ENCODE measurements at places on chromosomes 3 and 15.

DNA sequence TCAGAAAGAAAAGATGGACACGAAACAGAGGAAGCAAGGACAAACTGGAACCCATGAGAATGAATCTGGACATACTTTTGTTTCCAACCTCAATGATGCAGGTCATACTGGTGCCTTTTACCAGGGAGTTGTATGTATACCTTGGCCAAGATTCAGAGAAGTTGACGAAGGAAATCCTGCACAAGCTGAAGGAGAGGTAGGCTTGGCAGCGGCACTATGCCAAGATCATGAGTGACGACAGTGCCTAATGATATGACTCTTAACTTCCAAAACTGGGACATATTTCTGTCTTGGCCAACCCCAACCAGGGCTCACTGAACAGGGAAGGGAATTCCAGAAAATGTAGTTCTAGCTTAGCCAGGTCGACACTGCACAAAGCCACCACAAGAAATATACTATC lies 149.2 kb upstream of the SLCO3A1 start:
- DNase-seq = no peak

- DNase-seq = no peak
Observed at GRCh38 chr3:119292666-119293065, 1.5 kb upstream of the ARHGAP31 start.

- DNase-seq = no peak
Observed at GRCh38 chr3:188019727-188020126, 134.2 kb upstream of the LPP start.

GRCh38 chr15:85550283-85550682 lies 169.9 kb downstream of the AKAP13 start:
- DNase-seq = no peak

DNA sequence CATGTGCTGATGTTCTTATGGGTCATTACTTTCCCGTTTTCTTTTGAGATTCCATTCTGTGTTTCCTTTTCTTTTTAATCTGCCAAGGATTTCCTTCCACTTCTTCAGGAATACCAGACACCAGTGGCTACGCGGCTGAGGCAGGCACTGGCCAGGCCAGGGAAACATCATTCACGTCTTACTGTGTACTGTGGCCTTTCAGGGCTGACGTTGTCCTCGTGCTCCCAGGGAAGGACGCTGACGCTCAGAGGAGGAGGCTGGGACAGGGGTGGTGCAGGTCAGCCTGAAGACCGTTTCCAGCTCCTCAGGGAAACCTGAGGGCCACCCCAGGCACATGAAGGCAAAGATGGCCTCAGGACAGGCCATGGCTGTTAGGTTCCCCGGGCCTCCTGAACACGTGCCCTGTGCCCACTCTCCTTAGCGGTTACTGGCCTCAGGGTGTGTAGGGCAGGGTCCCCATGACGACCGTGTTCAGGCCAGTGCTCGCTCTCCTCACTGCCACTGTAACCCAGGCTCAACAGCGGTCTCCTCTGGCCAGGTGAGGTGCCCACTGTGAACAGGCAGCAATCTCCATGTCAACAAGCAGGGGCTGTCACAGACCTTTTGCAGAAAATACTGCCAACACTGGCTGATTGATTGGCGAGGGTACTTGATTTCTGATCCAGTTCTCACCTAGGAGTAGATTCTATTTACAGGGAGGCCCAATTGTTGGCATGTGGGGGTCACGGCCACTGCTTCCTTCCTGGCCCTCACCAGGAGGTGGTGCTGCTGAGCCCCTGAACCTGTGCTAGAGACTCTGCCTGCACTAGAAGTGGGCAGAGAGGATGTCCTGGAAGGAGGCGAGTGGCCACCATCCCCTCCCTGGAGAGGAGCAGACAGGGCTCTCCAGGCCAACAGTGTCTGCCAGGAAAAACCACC lies 169.5 kb downstream of the ATP10A start:
- no peak for DNase-seq

DNA sequence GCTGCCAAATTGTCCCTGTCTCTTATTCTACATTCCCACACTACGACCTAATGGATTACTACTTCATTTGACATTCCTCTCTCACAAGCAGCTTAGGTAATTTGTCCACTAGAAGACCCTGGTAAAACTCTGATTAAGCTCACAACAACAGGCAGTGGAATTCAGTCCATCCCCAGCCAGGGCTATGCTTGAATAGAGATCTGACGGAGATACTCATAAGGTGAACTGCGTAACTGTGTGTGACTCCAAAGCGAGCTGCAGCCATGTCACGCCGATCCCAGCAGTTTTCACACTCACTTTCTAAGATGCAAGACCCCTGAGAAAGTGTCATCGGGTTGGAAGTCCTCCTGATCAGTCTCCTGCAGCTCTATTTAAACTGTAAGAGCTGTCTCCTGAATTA lies 25.7 kb upstream of the ROBO2 start:
- DNase-seq = no peak

DNA sequence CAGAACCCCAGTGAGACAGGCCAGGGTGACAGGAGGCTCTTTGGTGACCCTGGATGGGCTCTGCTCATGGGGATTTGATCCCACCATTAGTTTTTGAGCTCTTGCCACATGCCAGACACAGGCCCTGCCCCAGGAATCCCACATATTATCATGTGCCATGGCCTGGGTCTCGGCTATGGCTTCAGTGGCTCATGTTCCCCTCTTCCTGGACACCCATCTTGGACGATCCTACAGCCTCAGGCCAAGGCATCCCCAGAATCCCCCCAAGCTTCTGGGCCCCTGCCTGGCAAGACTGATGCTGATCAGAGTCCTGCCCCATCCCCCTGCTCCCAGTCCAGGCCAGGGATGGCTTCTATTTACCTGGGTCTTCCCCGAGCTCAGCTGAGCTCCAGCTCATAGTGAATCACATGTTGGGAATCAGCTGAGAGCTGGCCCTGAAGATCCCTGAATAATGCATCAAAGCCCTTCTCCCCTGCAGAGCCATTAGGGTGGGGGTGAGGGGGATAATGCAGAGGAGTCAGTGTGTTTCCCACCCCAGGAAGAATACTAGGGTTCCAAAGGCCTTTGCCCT lies 50.9 kb upstream of the CHRNB4 start:
- DNase-seq = no peak

DNA sequence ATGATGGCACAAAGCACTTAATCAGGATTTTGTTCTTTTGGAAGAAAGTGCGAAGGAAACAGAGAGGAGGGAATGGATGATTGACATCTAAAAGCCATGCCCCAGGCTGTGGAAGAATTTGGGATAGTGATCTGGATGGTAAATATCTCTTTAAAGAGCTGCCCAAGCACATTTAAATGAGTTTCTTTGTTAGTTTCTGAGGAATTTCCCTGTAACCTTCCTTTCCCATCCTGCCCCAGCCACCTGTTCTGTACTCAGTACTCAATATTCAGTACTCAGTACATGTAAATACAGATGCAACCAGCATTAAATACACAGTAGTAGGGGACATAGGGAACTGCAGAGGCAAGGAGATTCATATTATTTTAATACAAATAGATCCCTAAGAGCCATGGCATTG lies 7.8 kb upstream of the CORO2B start:
- DNase-seq = no peak

GRCh38 chr3:33050071-33050653 lies 46.8 kb downstream of the GLB1 start:
- no peak for DNase-seq

DNA sequence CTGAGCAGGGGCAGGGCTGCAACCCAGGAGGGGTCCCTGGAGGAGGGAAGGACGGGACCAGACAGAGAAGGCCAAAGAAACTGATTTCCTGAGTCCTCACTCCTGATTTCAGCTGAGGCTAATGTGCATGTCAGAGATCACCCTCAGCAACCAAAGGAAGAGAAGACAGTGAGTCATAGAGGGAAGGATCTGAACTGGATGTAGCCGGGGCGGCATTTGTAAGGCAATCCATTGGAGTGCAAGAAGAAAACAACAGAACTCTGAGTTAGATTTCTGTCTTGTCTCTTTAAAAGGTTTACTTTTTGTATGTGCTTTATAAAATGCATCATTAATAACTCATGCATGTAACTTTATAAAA lies 105.3 kb upstream of the AGBL1 start:
- no peak for DNase-seq

- DNase-seq = no peak
Observed at GRCh38 chr3:100518244-100518643, 25.8 kb downstream of the TMEM45A start.

DNA sequence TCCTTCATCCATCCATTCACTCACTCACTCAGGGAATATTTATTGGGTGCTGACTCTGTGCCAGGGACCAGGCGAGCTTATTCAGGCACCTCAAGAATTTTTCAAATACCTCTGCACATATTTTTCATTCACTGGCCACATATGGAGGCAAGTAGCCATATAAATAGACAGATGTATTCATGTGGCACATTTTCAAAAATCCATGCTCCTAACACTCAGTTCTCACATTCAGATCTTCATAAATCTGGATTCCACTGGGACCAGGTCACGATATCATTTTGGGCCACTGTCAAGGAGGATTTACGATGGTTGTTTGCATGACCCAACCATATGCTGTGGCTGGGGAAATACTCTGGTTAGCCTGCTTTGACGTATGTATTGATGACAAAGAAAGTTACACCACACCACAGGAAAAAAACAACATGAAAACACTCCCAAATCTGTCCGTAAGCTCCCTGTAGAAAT lies 241.8 kb upstream of the LRTM1 start:
- DNase-seq = no peak

DNA sequence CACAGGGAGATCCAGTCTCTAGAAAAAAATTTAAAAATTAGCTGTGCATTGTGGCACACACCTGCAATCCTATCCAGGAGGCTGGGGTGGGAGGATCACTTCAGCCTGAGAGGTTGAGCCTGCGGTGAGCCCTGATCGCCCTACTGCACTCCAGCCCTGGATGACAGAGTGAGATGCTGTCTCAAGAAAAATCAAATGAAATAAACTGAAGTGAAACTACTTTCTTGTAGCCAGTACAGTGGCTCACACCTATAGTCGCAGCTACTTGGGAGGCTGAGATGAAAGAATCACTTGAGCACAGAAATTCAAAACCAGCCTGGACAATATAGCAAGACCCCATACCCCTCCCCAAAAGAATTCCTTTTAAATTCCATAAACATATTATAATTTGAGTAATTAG lies 35.4 kb downstream of the SMARCC1 start:
- no peak for DNase-seq

DNA sequence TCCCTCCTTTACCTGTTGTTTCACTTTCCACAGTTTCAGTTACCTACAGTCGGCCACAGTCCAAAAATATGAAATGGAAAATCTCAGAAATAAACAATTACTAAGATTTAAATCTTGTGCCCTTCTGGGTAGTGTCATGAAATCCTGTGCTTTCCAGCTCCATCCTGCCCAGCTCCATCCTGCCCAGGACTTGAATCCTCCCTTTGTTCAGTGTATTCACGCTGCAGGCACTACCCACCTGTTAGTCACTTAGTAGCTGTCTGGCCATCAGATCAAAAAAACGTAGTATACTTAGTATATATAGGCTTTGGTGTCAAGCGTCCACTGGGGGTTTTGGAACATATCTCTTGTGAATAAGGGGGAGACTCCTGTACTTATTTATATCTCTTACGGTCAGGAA lies 329.0 kb upstream of the SEMA6D start:
- no peak for DNase-seq

DNA sequence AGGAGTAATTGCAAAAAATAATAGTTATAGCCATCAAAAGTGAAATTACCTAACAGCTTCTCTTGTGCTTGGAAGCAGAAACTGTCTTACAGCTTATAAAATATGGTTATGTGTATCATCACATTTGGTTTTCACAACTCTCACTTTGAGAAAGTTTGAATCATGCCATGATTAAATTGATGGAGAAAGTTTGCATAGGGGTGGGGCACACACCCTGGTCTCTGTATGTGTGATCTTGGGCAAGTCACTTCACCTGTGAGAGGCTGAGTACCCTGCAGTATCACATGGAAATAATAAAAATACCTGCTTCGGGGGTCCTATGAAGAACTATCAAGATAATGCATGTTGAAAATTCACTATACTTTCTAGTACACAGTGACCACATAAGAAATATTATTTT lies 471.4 kb downstream of the RAP2B start:
- DNase-seq = no peak

DNA sequence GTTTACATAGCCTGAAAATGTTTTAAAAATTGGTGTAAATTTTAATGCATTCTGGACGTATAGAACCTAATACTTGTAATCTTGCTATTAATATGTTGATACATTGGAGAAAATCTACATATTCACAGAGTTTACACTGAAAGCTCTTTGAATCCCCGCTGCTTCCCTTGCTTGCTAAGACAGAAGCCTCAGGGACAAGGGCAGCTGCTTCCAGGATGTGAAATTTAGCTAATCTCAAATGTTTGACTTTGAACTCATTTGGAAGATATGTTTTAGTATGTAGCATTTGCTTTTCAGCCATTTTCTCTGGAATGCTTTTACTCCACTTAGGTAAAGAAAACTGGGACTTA lies 172.0 kb downstream of the RBMS3 start:
- no peak for DNase-seq

- DNase-seq = no peak
Observed at GRCh38 chr3:106421909-106422308, 553.1 kb upstream of the CBLB start.

DNA sequence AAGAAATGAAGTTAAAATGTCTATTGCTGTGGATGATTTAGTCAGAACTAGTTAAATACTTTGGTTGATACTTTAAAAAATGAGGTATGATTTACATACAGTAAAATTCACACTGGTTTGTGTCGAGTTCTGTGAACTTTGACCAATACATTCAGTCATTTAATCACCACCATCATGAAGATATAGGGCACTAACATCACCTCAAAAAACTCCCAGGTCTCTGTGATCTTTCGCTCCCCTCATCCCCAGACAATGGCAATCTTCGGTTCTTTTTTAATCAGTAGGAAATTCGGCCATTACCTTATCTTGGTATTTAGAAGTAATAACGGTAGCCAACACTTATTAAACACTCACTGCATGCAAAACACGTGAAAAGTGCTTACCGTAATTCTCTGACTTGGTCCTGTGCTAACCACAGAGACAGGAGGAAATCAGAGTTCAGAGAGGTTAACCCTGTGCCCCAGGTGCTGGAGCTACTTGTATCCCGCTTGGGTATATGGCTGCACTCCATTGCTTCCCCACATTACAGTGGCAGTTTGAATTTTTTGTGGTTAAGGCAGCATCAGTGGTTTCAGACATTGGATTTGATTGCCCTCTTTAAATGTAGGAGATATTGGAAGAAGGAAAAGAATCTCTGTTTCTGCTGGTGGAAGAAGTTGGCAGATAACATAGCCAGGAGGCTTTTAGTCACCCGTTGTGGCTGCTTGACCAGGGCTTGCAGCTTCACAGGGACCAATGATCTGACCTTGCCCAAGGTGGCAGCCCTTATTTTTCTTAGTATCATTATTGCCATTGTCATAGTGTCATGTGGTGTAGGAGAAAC lies 4.2 kb downstream of the PLCL2 start:
- no peak for DNase-seq

DNA sequence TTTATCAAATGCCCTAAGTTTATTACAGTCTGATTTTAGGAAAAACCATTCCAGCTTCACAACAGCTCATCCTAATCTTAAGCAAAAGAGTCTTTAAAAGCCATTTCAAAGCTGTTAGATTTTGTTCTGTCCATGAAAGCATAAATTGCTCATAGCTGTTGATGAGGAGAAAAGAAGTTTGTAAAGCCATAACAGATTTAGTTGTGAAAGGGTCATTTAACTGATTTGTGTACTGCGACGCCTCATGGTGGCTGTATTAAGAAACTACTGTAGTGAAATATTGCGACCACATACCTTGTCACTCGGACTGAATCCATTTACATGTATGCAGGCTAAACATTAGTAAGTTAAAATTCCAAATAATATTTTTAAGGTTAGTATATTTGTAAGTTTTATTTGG lies 20.9 kb downstream of the BBX start:
- DNase-seq = no peak

Measured in amygdala (tissue), 56 donors.